ENCODE measurements at places on chromosomes 12 and 14.
A peak's percentile ranks its signal among the peaks of the same experiment; 100 is the strongest.

DNA sequence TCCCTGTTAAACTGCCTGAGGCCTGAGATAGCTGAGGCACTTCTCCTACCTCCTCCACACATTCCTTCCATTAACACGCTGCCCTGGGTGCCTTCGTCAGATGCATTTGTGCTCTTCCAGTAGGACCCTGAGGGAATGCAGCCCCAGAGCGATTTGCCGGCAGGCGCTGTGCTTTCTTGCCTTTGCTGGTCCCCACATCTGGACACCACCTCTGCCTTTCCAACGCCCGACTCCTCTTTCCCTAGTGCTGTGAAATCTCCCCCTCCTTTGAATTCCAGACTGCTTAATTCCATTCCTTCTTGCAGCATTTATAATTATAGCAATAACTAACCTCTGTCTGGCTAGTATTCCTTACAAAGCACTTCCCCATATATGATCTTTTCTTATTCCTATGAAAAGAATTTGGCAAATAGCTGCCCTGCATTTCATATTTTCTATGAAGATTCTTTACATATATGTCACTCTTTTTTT, 88.4 kb downstream of the C12orf75 start:
- DNase-seq, result no peak

DNA sequence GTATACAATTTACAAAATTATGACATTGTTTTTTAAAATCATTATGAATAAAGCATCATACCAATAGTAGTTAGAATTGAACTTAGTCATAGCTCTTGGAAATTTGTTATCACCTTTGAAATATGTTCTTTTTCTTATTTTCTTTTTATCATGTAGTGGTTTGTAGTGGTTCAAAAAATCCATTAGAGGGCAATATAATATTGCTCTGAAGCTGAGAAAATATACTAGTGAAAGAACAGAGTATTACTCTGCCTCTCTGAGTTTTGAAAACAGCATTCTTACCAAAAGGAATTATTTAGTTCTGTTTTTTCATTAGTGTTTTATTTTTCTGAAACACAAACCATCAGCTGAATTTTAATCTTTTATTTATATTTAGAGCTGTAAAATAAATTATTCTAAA, 76.2 kb downstream of the PDZRN4 start:
- DNase-seq, result no peak

DNA sequence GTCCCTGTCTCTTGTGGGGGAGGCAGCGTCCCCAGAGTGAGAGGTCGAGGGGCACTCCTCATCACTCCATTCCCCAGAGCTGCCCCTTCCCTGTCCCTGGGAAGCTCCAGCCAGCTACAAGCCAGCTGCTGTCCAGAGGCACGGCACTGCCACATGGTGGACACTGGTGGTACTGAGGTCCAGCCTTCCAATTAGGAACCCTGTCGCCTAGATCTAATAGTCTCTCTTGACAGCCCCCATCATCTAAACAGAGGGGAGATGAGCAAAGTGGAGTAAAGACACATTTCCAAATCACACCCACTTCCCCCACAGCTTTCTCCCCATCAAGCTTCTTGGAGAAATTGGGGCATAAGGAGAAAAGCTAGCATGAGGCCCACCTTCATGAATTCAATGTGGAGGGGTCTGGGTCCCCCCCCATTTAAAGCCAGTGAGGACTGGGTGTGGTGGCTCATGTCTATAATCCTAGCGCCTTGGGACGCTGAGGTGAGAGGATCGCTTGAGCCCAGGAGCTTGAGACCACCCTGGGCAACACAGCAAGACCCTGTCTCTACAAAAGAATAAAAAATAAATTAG, 2.1 kb upstream of the INHBE start:
- peak; percentile 60 for DNase-seq

GRCh38 chr12:22543246-22544037, 900 bp downstream of the C2CD5 start:
- DNase-seq, result peak; percentile 32

GRCh38 chr14:31300296-31300695, 92.7 kb upstream of the HECTD1 start:
- no peak for DNase-seq

GRCh38 chr12:126212824-126213223, 1147.6 kb downstream of the AACS start:
- DNase-seq, result no peak

DNA sequence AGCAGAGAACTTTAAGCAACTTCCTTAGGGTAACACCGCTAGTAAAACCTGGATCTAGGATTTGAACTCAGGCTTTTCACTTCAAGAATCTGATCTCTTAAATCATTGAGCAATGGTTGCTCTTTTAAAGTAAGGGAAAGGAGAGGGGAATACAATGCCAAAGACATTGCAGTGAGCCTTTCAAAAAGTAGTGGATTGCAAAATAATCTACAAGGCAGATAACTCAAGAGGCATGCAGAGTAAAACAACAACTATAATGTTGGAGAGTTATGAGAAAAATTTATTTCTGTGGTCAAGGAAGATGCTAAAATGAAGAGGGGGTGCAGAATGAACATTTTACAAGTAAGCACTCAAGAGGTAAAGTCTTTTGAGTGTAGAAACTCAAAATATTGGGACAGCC, 432.6 kb downstream of the C12orf50 start:
- DNase-seq, result no peak

DNA sequence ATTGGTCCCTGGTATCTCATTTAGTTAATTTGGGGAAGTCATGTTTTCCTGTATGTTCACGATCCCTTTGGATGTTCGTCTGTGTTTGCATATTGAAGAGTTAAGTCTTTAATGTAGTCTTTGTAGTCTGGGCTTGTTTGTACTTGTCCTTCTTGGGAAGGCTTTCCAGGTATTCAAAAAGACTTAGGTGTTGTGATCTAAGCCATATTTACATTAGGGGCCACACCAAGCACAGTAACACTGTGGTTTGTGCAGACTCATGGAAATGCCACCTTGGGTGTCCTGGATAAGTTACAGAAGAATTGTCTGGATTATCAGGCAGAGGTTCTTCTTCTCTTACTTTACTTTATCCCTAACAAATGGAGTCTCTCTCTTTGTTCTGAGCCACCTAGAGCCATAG, 380.3 kb downstream of the CCER1 start:
- DNase-seq, result no peak

- no peak for DNase-seq
Measured at GRCh38 chr12:132390287-132391076, 61.1 kb upstream of the GALNT9 start.

GRCh38 chr14:71175491-71175890, 268.2 kb downstream of the PCNX1 start:
- DNase-seq, result no peak

- DNase-seq, result no peak
Measured at GRCh38 chr12:14007639-14008038, 26.2 kb upstream of the GRIN2B start.

DNA sequence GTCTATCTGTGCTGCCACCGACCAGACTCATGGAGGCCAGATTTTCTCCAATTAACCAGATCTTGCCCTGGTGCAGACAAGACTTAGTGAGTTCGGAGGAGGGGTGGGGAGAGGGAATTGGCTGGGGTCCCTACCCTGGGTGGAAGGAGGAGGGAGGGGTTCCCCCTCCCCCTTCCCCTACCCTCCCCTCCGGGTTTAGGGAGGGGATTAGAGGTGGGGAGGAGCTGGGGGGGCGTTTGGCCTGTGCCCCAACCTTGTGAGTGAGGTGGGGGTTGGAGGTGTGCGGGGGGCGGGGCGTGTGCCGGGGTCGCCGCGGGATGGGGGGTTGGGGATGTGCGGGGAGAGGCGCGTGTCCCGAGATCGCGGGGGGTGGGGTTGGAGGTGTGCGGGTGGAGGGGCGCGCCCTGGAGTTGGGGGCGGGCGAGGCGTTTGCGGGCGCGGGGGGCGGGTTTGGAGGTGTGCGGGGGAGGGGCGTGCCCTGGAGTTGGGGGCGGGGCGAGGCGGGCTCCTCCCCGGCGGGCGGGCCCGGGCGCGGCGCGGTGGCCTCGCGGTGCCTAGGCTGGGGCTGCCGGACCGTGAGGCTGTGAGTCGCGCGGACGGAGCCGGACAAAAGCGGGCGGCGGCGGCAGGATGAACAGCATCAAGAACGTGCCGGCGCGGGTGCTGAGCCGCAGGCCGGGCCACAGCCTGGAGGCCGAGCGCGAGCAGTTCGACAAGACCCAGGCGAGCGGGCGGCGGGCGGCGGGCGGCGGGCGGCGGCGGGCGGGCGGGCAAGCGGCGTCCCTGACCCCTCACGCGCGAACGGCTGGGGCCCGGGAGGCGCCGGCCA, at the start of gene HIP1R:
Gene HIP1R (plus strand): TSS at position 537 of the 829 bp plus-strand sequence. CDS start 94 bp downstream, at position 631.
- peak; percentile 59 for DNase-seq

DNA sequence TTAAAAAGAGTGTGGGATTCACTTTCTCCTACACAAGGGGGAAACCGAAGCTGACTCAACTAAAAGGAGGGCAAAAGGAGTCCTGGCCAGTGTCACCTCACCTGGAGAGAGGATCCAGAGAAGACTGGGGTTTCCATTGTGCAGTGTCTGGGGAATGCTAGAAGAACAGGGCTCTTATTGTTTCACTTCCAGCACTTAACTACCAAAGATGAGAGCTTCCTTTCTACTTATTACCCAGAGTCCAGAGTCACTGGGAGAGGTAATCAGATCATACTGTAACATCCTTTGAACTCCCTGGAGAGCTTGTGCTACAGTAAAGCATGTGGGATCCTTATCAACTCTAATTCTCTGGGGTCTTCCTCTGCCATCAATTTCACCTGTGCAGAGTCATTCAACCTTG, 148.4 kb upstream of the BCL2L14 start:
- DNase-seq, result no peak

DNA sequence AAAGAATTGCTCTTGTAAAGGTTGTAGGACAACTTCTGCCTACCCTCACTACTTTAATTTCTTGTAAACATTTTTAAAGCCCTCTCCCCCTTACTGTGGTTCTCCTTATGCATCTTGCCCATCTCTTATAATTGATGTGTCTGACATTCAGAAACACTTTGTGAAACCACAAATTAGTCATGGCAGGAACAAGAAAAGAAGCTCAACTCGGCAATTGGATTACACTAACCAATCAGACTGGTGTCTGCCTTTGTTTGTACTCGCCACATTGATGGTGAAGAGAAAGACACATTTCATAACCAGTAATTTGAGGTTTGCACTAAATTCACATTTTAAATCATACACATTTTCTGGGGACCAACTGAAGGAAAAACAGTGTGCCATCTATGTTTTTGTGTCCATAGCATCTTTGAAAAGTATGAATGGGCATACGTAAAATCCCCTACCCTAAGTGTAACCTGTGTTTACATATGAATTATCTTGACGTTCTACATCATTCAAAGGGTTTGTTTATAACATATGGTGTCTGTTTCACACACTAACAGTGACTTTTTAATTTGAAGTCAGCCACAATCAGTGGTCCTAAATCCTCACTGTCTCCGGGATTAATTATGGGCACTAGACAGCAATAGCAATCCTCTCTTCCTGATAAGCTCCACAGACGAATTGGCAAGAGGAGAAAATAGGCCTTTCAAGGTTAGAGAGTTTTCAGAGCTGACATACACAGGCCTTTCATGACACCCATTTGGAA, 49.9 kb downstream of the OTX2 start:
- no peak for DNase-seq

DNA sequence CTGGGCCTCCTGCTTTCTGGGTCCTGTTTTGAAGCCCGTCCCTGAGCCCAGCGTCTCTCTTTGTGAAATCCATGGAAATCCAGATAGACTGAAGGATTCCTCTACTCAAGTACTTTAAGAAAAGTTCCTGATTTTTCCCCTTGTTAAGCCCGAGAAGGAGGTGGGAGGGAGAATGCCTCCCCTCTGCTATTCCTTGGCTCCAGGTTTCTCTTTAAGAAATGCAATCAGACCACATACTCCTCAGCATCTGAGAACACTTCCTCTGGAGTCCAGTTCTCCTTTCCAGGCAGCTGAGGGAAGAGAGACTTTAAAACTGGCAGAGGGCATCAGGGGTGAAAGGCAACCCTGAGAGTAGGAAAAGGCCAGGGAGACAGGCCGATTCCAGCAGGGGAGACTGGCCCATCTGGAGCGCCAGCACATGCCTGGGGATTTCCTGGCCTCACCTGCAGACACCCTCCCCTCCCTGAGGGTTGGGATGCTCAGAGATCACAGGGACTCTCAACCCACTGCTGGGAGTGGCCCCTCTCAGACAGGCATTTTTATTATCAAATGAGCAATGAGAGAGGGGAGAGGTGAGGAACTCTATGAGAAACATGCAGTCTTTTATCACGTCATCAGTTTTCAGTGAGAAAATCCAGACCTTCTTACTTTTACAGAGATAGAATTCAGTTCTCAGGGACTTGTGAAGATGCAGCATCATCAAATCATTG, 2.0 kb upstream of the EMP1 start:
- no peak for DNase-seq

- DNase-seq, result no peak
Measured at GRCh38 chr14:103656031-103656755, 27.2 kb downstream of the KLC1 start.
